ENCODE measurements at places on chromosomes 13 and 19.

- no peak for DNase-seq
These were observed 36.5 kb downstream of the TSHZ3 start for GRCh38 chr19:31312677-31313244.

- DNase-seq, result no peak
These were observed 162.9 kb downstream of the NHLRC3 start for GRCh38 chr13:39201180-39201579.

GRCh38 chr13:51849145-51850101 lies 4.4 kb upstream of the TMEM272 start:
- no peak for DNase-seq

GRCh38 chr19:18196511-18196845 lies 3.5 kb downstream of the MPV17L2 start:
- no peak for DNase-seq

GRCh38 chr19:15291089-15291488 lies 41.2 kb downstream of the BRD4 start:
- DNase-seq, result no peak

Measured in NCI-H1436 (cell line).